Regular cardiac myocyte (primary cell): ENCODE measurements at places on chromosomes 3 and 15. TPM values are rescaled to one million over a fixed set of nuclear protein-coding genes. Genes with fewer than 3 reads are reported as not detected.

Gene KIF9
- 1.7 and 4.0 TPM in 2 replicates for total RNA-seq

Gene TERC
- total RNA-seq = 199 and 580 TPM in 2 replicates

Gene WDR76
- 3.9 and 26.1 TPM in 2 replicates for total RNA-seq

Gene DZIP1L
- 22.0 and 28.5 TPM in 2 replicates for total RNA-seq

Gene MEGF11
- total RNA-seq = not detected in 2 replicates

Gene STRIT1
- total RNA-seq = not detected in 2 replicates

Gene LEKR1
- 0.38 and 8.5 TPM in 2 replicates for total RNA-seq

Gene CAMK1
- total RNA-seq = 34.4 and 49.1 TPM in 2 replicates

Gene NPTN
- 143 and 217 TPM in 2 replicates for total RNA-seq

Gene FILIP1L
- 11.7 and 34.1 TPM in 2 replicates for total RNA-seq

Gene GOLGA6L9
- total RNA-seq = 0.77 and 1.7 TPM in 2 replicates

Gene FBXW12
- 0.28 TPM in 1 of 2 replicates, not detected in the other for total RNA-seq

Gene GOLGA8G
- total RNA-seq = not detected in 2 replicates

Gene ACP3
- total RNA-seq = under 0.01 and 0.28 TPM in 2 replicates

Gene GNAT1
- not detected in 2 replicates for total RNA-seq

Gene MEX3B
- total RNA-seq = 8.6 and 16.9 TPM in 2 replicates

Gene CPN2
- total RNA-seq = not detected in 2 replicates

Gene PRRT3
- total RNA-seq = 1.2 and 2.0 TPM in 2 replicates

Gene GAP43
- 0.56 and 1.2 TPM in 2 replicates for total RNA-seq

Gene KCTD6
- 7.9 and 8.7 TPM in 2 replicates for total RNA-seq

Gene EPHB3
- 0.38 and 3.1 TPM in 2 replicates for total RNA-seq

Gene GYG1
- total RNA-seq = 42.6 and 58.3 TPM in 2 replicates

Gene IGDCC3
- not detected in 2 replicates for total RNA-seq

Gene SQOR
- 91.1 and 113 TPM in 2 replicates for total RNA-seq

Gene EIF4E3
- total RNA-seq = 0.58 and 2.5 TPM in 2 replicates

Gene NKIRAS1
- 16.9 and 21.7 TPM in 2 replicates for total RNA-seq

Gene TIPIN
- 13.0 and 20.7 TPM in 2 replicates for total RNA-seq

Gene TRH
- total RNA-seq = under 0.01 and 0.38 TPM in 2 replicates

Gene DPPA2
- total RNA-seq = not detected in 2 replicates

Gene KLHL6
- under 0.01 TPM in 2 replicates for total RNA-seq

Gene WDR93
- total RNA-seq = under 0.01 TPM in 1 of 2 replicates, not detected in the other

Gene SERPINI1
- 2.9 and 13.5 TPM in 2 replicates for total RNA-seq

Gene ITIH4
- 0.96 and 2.3 TPM in 2 replicates for total RNA-seq

Gene OR5K2
- total RNA-seq = not detected in 2 replicates

Gene C15orf40
- 7.7 and 8.7 TPM in 2 replicates for total RNA-seq

Gene PCSK6
- 4.2 and 9.9 TPM in 2 replicates for total RNA-seq

Gene GOLGA8S
- 0.19 TPM in 1 of 2 replicates, not detected in the other for total RNA-seq

Gene INSYN1
- total RNA-seq = 1.5 and 1.7 TPM in 2 replicates

Gene C15orf62
- total RNA-seq = not detected in 2 replicates

Gene MKRN2OS
- not detected in 2 replicates for total RNA-seq

Gene ANKUB1
- not detected in 2 replicates for total RNA-seq

Gene ALDH1A2
- total RNA-seq = 4.5 and 8.8 TPM in 2 replicates

Gene MYH15
- 0.77 and 1.1 TPM in 2 replicates for total RNA-seq

Gene ACOX2
- total RNA-seq = 10.2 and 13.5 TPM in 2 replicates

Gene TBC1D21
- not detected in 2 replicates for total RNA-seq

Gene SLC2A2
- total RNA-seq = not detected in 2 replicates

Gene NDUFB4
- 19.7 and 27.1 TPM in 2 replicates for total RNA-seq

Gene SNX22
- 0.19 and 0.28 TPM in 2 replicates for total RNA-seq

Gene CADPS
- 0.85 TPM in 1 of 2 replicates, not detected in the other for total RNA-seq

Gene EPHA6
- not detected in 2 replicates for total RNA-seq

Gene BDH1
- 1.4 and 1.5 TPM in 2 replicates for total RNA-seq
